Gastroesophageal sphincter (tissue), 4 donors: ENCODE measurements at places on chromosomes 13 and 19.

- ATAC-seq = peak; percentile 65
Measured at GRCh38 chr19:1064661-1065605, 2.0 kb upstream of the ARHGAP45 start.

DNA sequence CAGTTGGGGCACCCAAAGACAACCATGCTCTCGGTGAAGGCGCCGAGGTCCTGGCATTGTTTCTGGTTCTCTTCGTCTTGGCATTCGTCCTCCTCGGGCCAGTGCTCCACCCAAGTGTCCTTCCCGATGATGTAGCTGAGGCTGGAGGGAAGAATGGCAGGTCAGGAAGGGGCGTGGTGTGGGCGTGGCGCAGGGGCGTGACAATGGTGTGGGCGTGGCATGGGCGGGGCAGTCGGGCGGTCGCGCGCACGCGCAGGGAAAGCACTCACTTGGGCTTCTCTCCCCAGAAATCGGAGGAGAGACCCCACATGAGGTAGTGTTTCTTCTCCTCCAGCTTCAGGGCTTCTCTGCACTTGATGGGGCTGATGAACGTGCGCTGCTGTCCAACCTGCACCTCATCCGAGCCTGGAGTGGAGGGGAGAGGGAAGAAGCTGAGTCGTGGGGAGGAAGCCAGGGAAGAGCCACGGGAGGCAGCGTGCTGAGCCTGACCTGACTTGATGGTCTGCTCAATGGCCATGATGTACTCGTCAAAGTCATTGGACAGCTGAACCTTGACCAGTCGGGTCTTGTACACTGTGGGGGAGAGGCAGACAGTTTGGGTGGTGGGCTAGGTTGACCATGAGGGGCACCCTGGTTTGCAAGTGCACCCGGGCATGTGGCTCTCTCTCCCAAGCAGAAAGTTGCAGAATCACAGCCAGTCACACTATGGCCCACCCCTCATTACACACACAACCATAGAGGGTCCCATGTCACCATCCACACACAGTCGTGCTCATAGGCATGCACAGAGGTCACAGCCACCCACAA lies 8.1 kb upstream of the TNFSF14 start:
- ATAC-seq = no peak

GRCh38 chr19:536881-537404 lies 5.4 kb downstream of the CDC34 start:
- no peak for ATAC-seq

GRCh38 chr19:23403052-23403451 lies 7.8 kb upstream of the ZNF91 start:
- no peak for ATAC-seq

DNA sequence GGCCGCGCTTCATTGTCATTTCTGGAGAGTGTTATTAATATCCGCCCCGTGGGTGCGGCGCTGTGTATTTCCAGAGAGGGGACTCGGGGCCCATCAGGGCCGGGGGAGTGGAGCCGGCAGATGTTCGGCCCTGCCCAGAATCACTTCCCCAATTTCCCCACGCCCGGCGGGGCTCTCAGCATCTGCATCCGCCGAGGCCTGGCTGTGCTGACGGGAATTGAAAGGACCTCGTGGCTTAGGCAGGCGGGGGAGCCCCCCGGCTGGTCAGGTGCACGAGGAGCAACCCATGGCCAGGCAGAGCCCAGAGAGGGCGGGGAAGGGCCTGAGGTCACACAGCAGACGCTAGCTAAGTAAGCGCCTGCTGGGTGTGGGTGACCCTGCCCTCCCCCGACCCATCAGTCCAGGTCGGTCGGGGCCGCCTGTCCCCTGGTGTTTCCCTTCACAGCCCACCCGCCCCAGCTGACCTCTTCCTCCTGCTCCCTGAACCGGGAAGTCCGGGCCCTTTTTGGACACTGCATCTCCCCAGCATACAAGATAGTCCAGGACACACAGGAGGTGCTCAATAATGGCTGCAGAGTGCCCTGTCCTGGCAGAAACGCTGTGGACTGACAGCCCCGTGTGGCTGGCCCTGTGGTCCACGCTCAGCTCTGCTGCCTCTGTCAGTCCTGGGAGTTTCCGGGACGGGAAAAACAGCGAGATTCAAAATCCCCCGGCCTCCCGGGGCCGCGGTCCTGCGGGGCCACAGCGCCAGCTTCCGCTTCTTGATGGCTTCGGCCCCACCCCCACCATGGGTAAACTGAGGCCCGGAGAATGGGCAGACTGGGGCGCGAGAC lies 22.1 kb downstream of the ARID3A start:
- peak; percentile 79 for ATAC-seq

- no peak for ATAC-seq
Measured at GRCh38 chr13:93249364-93250306, 23.0 kb downstream of the GPC6 start.

DNA sequence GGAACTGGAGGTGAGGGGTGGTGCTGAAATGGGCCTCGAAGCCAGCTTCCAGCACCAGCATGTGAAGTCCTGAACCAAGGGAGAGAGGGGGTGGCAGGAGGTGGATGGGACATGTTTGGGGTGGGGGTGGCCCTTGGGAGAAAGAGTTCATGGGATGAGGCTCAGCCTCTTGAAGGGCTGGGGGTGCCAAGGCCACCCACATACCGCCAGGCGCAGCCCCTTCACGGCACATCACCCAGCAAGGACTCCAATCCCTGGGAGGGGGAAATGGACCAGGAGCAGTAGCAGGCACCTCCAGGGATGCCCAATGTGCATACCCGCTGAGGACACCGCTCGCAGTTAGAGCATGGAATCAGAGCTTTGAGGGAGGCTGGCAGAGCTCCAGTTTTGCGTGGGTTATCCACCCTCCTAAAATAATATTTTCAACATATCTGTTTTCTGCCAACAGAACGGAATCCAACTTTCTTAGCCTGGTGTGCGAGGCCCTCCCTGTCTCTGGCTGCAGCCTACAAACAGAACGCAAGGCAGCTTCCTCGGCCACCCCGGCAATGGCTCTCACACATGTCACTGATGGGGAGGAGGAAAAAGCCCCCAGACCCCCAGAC lies 140.5 kb upstream of the VSTM2B start:
- ATAC-seq = no peak

- ATAC-seq = no peak
Measured at GRCh38 chr19:32879741-32880140, 10.2 kb upstream of the SLC7A9 start.

GRCh38 chr19:47227352-47228167 lies 3.4 kb downstream of the BBC3 start:
- ATAC-seq = peak; percentile 58

GRCh38 chr13:75986818-75987217 lies 350.7 kb downstream of the LMO7 start:
- no peak for ATAC-seq

GRCh38 chr13:25541434-25542123 lies 169.8 kb downstream of the ATP8A2 start:
- no peak for ATAC-seq

GRCh38 chr13:102793611-102794355 lies 5.0 kb downstream of the POGLUT2 start:
- no peak for ATAC-seq

DNA sequence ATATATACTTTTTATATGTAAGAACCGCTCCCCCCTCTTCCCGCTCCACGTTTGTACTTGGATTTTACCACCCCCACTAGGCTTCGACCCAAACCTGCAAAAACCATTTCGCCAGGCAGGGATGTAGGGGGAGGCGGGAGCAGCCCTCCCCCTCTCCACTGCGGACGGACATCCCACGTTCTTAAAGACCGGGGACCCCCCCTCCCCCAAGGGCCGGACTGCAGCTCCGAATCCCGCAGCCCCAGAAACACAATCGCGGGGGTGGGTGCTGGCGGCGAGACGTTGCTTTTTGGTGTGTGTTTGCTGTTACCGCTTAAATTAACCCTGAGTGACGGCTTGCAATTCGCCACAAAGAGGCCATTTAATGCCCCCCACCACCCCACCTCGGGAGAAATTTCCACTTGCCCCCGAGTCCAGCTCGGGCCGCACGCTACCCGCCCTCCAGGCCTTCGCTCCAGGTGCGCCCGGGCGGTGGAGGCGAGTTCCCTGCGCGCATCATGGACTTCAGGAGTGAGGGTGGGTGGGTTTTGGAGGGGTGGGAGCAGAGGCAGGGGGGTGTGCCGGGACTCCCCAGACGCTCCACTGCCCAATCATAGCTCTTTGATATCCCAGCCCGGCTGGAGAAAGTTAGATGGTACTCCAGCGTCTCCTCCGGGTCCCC lies 15.8 kb downstream of the NFIX start:
- ATAC-seq = no peak

DNA sequence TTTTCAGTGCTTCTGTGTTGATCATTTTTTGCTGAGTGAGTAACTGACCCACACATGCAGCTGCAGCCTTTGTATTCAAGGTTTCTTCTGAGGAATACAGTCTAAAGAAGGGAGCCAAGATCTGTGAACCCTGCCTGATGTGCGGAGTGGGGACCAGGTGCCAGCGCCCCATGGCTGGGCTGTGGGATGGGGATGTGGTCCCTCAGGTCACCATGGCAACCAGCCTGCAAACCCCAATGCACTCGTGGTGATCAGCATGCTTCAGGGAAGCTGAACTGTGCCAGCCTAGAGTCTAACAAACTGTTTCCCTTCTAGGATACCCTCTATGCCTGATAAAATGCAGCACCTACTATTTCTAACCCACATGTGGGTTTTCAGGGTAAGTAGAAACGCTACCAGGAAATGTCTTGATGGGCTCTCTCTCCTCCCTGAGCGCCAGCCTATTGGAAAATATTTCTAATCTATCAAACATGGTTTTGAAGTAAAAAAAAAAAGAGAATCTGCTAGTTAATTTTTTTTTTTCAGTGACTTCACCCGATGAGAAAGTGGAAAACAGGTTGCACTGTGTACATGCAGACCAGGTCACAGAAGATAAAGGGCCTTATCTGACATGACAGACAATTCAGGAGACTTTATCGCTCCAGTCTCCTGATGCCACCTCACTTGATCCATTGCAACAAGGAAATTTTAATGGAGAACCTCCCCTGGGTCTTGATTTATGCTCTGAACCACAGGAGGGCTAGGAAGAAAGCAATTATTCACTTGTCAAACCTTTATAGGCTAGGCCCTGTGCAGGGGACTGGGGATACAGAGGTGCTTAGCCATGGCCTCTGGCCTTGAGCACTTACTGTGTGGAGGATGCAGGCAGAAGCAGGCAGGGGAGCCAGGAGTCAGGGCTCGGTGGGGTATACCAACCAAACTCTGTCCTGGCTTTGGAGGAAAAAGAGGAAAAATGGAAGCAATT lies 51.1 kb downstream of the RASL11A start:
- no peak for ATAC-seq

DNA sequence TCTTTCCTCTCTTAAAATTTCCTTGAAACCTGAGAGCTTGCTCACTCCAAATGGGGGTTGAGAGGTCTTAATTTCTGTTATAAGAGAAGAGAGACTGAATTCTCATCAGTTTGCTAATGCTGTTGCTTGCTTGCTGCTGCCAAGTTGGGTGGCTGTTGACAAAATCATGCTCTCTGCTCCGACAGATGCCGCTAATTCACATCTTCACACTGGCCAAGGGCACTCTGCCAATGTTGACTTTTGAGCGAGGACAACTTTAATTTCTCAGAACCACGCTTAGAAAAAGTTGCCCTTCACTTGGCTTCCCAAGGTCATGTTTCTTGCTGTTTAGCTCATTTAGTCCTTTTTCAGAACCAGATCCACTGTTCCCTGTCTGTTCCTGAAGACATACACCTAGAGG lies 402.9 kb downstream of the HS6ST3 start:
- no peak for ATAC-seq

GRCh38 chr13:40583738-40584137 lies 82.7 kb downstream of the FOXO1 start:
- ATAC-seq = no peak

- no peak for ATAC-seq
Measured at GRCh38 chr13:46334035-46334822, 52.8 kb downstream of the RUBCNL start.
